NCI-H524 (cell line): ENCODE measurements at places on chromosomes 3 and 15.

GRCh38 chr3:109059264-109059663 lies 58.7 kb downstream of the MORC1 start:
- no peak for DNase-seq

DNA sequence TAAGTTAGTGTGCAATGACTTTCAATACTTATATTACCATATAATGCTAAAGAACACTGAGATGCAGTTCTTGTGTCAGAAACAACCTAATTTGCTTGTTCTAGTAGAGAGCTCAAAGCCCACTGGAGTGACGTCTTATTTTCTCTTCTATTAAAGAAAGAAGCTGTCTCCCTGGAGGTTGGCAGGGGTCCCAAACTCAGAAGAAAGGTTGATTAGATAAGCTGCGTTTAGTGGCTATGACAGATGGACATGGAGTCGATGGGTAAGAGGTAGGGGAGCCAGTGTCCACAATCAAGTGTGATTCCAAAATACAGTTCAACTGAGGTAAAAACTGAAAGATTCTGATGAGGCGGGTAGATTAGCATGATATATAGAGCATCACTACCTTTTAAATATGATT lies 363.6 kb downstream of the NLGN1 start:
- peak; percentile 64 for DNase-seq

DNA sequence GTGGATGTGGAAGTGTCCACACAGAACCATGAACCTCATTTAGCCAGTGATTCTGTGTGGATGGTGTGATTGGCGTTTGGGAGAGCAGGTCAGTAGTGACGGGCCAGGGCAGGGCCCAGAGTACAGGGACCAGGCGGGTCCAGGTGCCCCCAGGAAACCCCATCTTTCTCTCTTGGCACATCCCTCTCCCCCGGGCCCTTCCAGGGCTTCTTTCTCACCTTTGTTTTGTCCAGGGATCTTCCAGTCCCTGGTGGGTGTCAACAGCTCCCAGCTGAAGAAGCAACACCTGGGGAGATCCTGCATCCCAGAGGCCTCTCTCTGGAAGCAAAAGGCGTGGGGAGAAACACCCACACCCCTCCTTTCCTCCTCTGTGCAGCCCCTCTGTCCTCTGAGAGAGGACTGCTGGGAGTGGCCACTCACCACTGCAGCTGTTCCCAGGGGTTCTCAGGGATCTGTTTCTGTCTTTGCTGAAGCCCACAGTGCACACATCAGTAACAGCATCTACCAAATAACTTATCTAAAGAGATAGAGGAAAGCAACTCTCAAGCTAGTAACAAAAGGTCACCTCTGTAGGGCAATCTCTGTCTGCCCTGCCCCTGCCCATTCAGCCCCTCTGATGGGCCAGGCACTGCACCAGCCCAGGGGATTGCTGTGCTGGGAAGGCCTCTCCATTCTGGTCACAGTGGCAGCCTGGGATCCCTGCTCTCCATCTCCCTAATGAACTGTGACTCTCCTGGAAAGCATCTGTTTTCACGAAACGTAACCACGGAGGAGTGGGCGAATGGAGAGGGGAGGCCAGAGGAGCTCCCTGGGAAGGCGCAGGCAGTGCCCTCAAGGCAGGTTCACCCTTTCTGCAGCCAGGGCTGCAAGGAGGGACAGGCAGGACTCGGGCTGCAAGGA lies 98.3 kb upstream of the ALDH1A3 start:
- no peak for DNase-seq

DNA sequence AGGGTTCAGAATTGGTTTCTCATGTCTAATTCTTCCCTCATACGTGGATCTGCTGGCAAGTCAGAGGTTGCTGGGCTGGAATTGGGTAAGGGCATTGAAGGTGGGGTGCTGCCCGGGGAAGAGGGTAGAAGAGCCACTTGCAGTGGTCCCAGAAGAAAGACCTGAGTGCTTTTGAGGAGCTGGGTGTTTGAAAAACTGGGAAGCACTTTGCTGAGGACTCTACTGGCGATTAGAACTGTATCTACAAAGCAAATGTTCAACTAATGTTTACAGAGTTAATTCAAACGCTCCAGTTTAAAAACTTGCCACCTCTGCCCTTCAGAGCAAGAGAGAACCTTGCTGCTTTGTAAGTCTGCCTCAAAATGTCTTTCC lies 21.9 kb downstream of the TRIM71 start:
- no peak for DNase-seq

DNA sequence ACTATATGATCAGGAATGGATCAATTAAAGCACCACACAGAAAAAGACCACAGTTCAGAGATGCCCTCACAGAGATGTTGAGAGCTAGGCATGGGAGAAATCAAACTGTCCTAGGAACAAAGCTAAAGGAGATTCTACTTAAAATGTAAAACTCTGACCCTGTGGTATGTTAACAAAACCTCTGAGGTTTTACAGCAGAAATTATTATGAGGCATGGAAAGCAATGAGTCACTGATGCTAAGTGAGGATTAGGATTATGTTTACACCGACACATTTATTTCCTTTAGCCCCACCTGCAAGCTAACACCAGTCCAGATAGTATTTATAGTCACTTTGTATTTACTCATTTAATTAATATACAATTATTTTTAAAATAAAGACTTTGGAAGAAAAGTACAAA lies 1242.2 kb downstream of the OTOL1 start:
- no peak for DNase-seq
